ENCODE measurements at places on chromosomes 12 and 14.

DNA sequence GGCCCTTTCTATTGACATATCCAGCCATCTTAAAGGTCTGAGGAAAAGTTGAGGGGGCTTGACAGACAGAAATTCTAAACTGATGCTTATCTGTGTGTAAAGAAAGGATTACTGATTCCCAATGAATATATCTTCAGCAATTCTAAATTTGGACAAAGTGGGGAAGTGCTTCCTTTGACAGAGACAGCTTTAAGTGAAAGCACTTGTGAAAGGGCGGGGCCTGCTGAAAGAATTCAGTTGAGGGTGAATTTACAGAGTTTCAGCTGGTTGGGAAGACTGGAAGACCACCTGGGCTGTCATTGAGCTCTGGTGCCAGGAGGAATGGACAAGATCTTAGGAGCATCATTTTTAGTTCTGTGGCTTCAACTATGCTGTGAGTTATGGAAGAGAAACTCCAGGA is 412.5 kb upstream of the OR4E1 start:
- DNase-seq, result no peak
- H3K4me1 ChIP-seq, result no peaks in the 10 kb centered on the region
- no peaks in the 10 kb centered on the region for H3K36me3 ChIP-seq

DNA sequence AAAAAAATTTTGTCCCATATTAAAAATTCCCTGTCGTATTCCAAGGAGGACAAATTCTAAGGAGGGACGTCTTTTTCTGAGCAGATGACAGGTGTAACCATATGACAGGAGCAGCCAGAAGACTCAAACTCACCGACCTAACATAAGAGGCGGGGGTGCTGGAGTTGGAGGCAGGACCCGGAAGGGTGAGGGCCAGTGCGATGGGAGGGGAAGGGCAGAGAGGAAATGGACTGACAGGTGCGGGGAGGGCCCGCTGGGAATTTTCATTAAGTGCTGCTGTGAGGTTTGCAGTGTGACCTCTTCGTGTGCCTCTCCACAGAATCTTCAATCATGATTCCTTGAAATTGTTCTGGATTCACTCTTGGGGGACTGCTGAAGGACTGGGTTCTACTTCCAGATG is 189.4 kb downstream of the NTF3 start:
- no peaks in the 10 kb centered on the region for H3K4me1 ChIP-seq
- H3K27me3 ChIP-seq, result no peaks in the 10 kb centered on the region
- no peak overlapping the region for H3K4me3 ChIP-seq

- H3K36me3 ChIP-seq, result no peaks in the 10 kb centered on the region
- DNase-seq, result no peak
- H3K4me1 ChIP-seq, result no peaks in the 10 kb centered on the region
- H3K27me3 ChIP-seq, result no peaks in the 10 kb centered on the region
Measured at GRCh38 chr14:85319998-85320630, 209.8 kb upstream of the FLRT2 start.

DNA sequence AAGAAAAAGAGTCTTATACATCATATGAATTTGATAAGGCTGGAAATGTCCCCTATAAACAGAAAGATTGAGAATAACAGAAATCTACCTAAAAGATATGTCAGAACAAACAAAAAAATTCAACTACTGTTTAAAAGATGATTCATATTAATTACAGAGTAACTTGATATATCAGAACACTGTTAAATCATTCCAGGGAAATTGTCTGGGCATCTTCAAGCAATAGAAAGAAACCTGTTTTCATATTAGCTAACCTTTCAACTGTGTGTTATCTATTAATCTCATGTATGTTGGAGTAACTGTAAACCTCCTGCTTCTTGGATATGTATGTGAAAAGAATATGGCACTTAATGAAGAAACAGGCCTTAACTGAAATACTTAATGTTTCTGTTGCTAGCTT is 96.7 kb downstream of the NUBPL start:
- H3K27me3 ChIP-seq, result no peaks in the 10 kb centered on the region
- DNase-seq, result no peak
- no peaks in the 10 kb centered on the region for H3K4me1 ChIP-seq

GRCh38 chr12:57755454-57756372 is 810 bp downstream of the MARCHF9 start:
- H3K4me1 ChIP-seq, result peaks cover 41% of the 10 kb centered on the region
- DNase-seq, result no peak
- peak overlapping the region; percentile 54 for H3K4me3 ChIP-seq

DNA sequence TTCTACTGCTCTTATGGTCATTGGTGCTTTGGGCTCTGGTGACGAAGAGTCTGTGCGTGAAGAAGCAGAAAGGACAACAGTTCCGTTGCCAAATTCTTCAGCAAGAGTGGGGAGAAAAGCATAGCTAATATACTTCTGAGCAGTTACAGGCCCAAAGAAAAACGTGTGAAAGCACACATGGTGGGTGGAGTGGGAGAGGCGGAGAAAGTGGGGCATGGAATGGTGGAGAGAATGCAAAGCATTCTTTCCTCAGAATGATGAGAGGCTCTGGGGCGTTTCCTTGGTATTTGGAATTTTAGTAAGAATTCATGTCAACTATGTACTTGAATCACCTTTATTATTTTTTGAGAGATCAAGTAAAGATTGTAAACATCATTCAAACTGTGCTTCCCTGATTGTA is 396.1 kb downstream of the NAV3 start:
- no peak overlapping the region for H3K27ac ChIP-seq
- no peaks in the 10 kb centered on the region for H3K36me3 ChIP-seq
- H3K4me3 ChIP-seq, result no peak overlapping the region
- H3K27me3 ChIP-seq, result no peaks in the 10 kb centered on the region
- H3K4me1 ChIP-seq, result no peaks in the 10 kb centered on the region
- no peak for DNase-seq

DNA sequence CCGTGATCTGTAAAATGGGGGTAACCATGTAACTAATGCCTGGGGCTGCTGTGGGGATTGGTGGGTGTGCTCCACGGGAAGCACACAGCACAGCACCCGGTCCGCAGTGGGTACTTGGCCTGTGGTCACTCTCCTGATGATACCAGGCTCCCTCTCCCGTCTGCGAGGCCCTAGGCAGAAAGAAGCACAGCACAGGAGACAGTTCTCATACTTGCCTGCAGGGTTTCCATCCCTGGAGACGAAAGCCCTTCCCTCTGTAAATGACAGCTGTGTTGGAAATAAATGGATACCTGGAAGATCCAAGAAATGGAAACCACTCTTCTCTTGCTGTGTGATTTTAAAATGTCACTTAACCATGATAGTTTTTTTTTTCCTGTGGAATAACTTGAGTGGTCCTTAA is 7.9 kb upstream of the PRMT8 start:
- H3K4me3 ChIP-seq, result no peak overlapping the region
- peaks cover 5% of the 10 kb centered on the region for H3K27me3 ChIP-seq
- H3K27ac ChIP-seq, result no peak overlapping the region
- no peak for DNase-seq

DNA sequence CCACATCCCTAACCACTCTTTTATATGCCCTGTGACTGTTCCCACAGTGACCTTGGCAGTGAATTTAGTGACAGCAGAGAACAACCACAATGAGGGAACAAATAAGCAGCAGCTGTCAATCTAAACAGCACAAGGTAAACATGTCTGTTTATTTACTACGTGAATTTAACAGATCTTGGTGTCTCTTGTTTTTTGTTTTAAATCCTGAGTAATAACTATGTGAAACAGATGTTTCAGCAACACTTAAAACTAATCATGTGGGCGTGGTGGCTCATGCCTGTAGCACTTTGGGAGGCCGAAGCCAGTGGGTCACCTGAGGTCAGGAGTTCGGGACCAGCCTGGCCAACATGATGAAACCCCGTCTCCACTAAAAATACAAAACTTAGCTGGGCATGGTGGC is 17.0 kb upstream of the CFAP54 start:
- no peak overlapping the region for H3K4me3 ChIP-seq
- H3K27ac ChIP-seq, result no peak overlapping the region
- no peaks in the 10 kb centered on the region for H3K27me3 ChIP-seq
- H3K36me3 ChIP-seq, result no peaks in the 10 kb centered on the region
- no peaks in the 10 kb centered on the region for H3K4me1 ChIP-seq

GRCh38 chr12:129607756-129608155 is 296.1 kb downstream of the TMEM132D start:
- no peaks in the 10 kb centered on the region for H3K36me3 ChIP-seq
- H3K4me1 ChIP-seq, result no peaks in the 10 kb centered on the region
- no peak overlapping the region for H3K27ac ChIP-seq
- no peak overlapping the region for H3K4me3 ChIP-seq
- no peak for DNase-seq
- H3K27me3 ChIP-seq, result no peaks in the 10 kb centered on the region

DNA sequence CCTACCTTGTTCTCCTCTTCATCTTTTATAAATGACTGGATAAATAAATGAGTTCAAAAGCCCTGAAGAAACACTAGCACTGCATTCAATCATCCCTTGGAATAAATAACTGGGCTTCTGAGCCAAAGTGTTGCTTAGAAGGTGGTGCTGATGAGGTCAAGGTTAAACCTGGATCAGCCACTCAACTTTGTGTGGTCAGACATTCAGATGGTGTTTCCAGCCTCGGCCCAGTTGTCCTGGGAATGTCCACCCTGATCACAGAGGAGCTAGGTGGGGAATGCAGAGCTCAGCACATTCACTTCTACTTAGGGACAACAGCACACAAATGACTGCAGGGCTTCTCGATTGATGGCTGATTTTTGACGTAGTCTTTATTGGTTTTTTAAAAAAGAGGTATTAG is 88.7 kb downstream of the SLC8A3 start:
- no peaks in the 10 kb centered on the region for H3K4me1 ChIP-seq
- no peaks in the 10 kb centered on the region for H3K27me3 ChIP-seq
- no peak for DNase-seq
- no peaks in the 10 kb centered on the region for H3K36me3 ChIP-seq
- H3K27ac ChIP-seq, result no peak overlapping the region
- H3K4me3 ChIP-seq, result no peak overlapping the region

- H3K4me1 ChIP-seq, result no peaks in the 10 kb centered on the region
- no peak overlapping the region for H3K27ac ChIP-seq
- H3K27me3 ChIP-seq, result peaks cover 6% of the 10 kb centered on the region
- no peak for DNase-seq
- H3K36me3 ChIP-seq, result no peaks in the 10 kb centered on the region
- H3K4me3 ChIP-seq, result no peak overlapping the region
Measured at GRCh38 chr14:87896393-87897380, 96.3 kb downstream of the GALC start.

DNA sequence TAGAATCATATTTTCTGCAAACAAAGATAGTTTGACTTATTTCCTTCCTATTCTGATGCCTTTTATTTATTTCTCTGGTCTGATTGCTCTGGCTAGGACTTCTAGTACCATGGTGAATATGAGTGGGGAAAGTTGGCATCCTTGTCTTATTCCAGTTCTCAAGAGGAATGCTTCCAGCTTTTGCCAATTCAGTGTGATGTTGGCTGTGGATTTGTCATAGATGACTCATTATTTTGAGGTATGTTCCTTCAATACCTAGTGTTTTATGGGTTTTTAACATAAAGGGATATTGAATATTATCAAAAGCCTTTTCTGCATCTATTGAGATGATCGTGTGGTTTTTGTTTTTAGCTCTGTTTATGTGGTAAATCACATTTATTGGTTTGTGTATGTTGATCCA is 139.4 kb upstream of the CNTN1 start:
- no peaks in the 10 kb centered on the region for H3K27me3 ChIP-seq
- no peaks in the 10 kb centered on the region for H3K36me3 ChIP-seq
- no peaks in the 10 kb centered on the region for H3K4me1 ChIP-seq
- no peak overlapping the region for H3K4me3 ChIP-seq
- no peak overlapping the region for H3K27ac ChIP-seq

GRCh38 chr14:77883131-77883846 is 83.4 kb downstream of the ADCK1 start:
- DNase-seq, result no peak
- H3K4me1 ChIP-seq, result no peaks in the 10 kb centered on the region
- H3K27me3 ChIP-seq, result no peaks in the 10 kb centered on the region
- H3K36me3 ChIP-seq, result peaks cover 3% of the 10 kb centered on the region
- no peak overlapping the region for H3K4me3 ChIP-seq

DNA sequence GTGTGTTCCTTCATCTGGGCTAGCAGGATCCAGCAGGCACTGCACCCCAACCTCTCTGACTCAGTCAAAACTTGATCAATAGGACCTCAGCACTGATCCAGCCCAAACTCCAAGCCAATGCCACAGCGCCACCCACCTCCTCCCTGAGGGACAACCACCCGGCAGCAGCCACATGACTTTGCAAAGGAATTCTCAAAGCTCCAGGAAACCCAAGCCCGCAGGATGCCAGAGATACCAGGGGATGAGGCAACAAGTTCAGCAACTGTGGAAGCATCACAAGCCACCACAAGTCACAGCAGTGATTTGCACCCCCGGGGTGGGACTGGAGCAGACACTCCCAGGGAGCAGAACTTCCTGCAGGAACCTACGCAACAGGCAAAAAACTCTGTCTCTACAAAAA is 37.3 kb downstream of the ACTN1 start:
- H3K27ac ChIP-seq, result no peak overlapping the region
- H3K4me1 ChIP-seq, result no peaks in the 10 kb centered on the region

DNA sequence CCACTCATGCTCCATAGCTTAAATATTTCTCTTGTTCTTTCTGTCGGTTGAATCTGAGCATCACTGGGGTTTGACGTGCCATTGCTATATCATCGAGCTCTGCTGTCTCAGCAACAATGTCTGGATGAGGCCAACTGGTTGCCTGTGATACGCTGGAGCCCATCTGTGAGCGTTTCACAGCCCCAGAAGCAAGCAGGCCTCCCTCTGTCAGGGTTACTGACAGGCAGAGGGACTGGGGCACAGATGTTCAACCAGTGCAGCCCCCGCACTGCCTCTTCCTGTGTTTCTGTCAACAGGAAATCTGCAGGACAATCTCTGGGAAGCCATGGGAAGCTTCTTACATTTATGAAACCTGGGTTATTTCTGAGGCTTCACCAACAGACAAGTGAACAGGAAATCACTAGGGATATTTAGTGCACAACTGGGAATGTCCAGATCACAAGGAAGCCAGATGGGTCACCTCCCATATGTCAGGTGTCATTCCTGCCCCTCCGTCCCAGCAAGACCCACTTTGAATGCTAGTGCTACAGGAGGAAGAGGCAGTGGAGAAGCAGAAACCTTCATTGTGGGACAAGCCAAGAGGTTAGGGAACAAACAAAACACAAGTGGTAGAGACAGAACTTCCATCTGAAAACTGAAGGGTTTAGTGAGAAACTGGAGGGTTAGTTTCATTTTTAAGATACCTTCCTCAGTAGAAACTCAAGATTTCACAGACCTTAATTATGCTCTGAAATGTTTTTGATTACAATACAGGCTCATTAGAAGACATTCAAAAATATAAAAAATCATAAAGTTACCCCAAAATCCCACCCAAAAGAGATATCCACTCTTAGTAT is 24.1 kb downstream of the DMAC2L start:
- DNase-seq, result no peak
- peaks cover 22% of the 10 kb centered on the region for H3K36me3 ChIP-seq
- no peaks in the 10 kb centered on the region for H3K27me3 ChIP-seq
- no peak overlapping the region for H3K27ac ChIP-seq

All from effector memory CD4-positive, alpha-beta T cell (primary cell).